GM13977 (cell line): ENCODE measurements at places on chromosomes 5 and 9.

DNA sequence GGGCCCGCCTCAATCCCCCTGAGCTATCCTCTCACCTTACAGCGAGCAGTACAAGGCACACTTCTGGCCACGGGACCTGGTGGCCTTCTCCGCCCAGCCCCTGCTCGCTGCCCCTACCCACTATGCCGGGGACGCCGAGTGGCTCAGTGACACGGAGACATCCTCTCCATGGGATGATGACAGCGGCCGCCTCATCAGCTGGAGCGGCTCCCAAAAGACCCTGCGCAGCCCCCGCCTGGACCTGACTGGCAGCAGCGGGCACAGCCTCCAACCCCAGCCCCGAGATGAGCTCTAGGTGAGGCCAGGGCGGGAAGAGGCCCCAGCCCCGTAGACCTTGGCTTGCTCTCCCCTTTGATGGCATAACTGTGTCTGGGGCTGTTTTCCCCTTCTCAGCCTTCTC lies 15.0 kb downstream of the CERCAM start:
- no peak for DNase-seq

DNA sequence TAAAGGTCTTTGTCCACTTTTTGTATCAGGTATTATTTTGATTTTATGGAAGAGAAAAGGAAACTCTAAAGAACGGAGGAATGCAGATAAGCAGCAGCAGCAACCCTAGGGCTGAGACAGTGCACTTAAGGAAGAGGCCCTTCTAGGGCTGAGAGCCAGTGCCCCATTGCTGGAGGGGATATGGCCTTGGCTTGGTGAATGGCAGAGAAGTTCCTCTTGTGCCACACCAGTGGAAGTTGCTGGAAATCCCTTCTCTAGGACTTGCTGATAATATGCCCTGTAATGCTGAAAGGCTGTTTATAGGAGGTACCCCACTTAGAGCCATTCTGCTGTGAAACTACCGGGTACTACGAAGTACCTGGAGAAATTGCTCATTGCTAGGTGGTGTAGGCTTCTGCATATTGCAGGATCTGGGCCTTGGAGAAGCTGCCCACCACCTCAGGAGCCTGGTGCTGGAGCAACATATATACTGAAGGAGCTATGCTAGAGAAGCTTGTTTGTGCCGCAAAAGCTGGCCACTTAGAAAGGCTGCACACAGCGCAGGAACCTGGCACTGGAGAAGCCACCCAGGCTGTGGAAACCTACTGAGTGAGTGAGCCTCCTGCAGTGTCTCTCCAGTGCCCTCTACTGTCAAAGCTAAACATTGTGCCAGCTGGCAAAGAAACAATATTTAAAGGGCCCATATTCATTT lies 9.6 kb upstream of the UBTD2 start:
- DNase-seq: peak; percentile 67

DNA sequence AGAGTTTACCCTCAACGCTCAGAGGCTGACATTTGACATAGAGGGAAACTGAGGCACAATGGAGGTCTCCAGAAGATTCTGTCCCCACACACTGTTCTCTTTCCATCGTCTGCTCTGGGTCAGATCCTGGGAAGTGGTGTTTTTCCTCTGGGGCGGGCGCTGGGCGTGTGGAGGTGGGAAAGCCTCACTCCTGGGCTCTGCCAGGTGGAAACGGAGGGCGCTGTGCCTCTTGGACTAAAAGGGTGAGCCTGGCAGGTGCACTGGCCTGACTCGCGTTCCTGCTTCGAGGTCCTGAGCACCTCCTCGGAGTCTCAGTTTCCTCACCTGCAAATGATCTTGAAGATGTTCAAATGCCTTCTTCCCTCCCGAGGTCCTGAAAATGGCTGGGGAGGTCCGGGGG lies 25.7 kb upstream of the FCN1 start:
- no peak for DNase-seq

GRCh38 chr9:123164285-123164684 lies 104.1 kb downstream of the STRBP start:
- peak; percentile 7 for DNase-seq

- DNase-seq: no peak
Measured at GRCh38 chr5:161778796-161779195, 69.1 kb upstream of the GABRA1 start.

GRCh38 chr5:55219770-55220169 lies 7.3 kb downstream of the MCIDAS start:
- no peak for DNase-seq

GRCh38 chr5:132456296-132456986 lies 34.1 kb downstream of the IRF1 start:
- peak; percentile 51 for DNase-seq

- peak; percentile 64 for DNase-seq
Measured at GRCh38 chr9:117411547-117411946, 3.3 kb downstream of the ASTN2 start.

- DNase-seq: no peak
Measured at GRCh38 chr5:122933956-122934355, 88.5 kb downstream of the SNX24 start.

DNA sequence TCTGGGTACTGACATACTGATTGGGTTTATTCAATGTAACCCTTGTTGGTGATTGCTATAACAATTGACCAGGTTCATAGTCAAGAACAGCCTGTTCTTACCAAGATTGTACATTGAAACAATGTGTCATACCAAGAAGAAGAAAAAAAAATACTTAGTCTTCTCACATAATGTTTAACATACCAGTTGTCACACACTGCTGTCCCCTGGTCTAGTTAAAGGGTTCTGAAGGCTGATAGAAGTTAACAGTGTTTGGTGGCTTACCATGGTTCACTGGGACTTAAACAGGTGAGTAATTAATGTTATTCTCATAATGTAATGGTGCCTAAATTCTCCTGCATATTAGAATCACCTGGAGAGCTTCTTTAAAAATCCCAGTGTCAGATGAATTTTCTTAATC lies 18.5 kb upstream of the CDC42SE2 start:
- no peak for DNase-seq

GRCh38 chr9:74760031-74760700 lies 127.6 kb downstream of the TRPM6 start:
- DNase-seq: no peak

DNA sequence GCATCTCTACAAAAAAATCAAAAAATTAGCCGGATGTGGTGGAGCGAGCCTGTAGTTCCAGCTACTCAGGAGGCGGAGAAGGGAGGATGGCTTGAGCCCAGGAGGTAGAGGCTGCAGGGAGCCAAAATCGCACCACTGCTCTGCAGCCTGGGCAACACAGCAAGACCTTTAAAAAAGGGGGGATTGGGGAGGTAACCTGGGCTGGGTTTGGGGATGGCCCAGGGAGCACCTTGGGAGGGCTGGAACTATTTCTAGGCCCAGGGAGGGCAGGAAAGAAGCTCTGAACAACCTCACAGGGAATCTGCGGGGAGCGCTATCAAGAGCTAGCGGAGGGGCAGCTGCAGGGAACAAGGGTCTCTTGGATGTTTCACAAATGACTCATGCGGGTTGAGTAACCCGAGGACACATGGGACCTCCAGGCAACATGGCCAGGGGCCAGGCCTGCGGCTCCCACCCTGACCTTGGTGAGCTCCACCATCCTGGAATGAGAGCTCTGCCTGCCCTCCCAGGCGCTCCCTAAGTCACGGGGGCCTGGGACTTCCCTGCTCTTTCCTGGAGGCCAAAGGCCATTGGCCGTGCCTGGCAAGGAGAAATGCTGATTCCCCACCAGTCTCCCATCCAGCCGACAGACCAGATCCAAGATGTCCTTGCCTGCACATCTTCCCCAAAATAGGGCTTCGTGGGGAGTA lies 23.4 kb downstream of the SARDH start:
- no peak for DNase-seq

- DNase-seq: no peak
Measured at GRCh38 chr9:110083866-110084265, 124.1 kb downstream of the C9orf152 start.

DNA sequence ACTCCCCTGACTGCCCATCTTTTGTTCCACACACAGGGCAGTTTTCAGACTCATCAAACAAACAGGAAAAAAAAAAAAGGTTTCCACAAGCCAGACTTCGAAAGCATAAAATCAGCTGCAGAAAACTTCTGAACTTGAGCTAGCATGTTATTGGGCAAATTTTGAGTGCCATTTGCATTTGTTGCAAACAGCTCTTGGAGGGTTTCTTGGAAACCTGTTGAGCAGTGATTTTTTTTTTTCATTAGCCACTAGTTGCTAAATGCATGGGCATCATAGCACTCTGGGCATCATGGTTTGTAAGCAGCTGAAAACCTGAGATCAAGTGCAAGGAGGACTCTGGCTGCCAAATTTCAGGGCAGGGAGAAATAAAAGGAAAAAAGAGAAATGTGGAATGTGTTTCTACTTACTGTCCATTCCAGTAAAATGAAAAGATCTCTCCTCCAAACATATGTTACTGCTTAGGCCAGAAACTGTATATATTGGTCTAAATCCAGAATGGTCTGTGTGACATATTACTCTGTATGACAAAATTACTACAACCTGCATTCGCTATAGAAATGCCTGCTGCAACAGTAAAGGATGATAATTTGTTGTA lies 85.2 kb upstream of the SMIM23 start:
- no peak for DNase-seq

DNA sequence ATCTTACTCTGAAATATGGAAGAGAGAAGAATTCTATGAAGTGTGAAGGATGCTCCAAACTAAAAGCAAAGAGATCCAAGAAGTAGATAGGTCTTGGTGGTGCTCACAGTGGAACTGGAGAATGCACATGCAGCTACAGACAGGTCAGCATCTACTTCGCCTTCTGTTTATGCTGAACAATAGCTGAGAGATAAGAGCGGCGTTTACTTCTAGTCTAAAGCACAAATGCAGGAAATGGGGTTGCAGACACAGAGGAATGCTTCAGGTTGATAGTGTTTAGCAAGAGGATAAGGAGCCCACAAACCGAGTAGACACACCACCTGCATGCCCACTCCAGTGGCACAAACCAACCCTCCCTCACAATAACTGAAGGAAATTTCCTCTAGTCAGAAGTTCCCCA lies 180.0 kb upstream of the RGMB start:
- no peak for DNase-seq

DNA sequence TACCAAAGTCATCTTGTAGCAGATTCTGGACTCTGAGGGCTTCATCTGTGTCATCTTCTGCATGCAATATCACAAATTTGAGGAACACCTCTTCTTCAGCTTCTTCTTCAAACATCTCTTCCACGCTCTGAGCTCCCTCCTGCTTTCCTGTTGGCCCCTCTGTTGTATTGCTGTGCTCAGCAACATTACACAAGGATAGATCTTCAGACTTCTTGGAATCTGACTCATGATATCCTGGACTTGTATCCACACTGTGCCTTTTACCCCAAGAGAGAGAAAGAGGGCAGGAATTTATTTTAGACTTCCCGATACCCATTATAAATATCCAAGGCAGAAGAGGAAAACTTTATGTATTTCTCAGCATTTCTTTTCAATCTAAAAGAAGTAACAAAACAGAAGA lies 21.3 kb downstream of the TICAM2 start:
- DNase-seq: no peak

- no peak for DNase-seq
Measured at GRCh38 chr9:116087751-116088194, 65.8 kb upstream of the PAPPA start.

GRCh38 chr5:9467199-9468059 lies 78.4 kb downstream of the SEMA5A start:
- no peak for DNase-seq

DNA sequence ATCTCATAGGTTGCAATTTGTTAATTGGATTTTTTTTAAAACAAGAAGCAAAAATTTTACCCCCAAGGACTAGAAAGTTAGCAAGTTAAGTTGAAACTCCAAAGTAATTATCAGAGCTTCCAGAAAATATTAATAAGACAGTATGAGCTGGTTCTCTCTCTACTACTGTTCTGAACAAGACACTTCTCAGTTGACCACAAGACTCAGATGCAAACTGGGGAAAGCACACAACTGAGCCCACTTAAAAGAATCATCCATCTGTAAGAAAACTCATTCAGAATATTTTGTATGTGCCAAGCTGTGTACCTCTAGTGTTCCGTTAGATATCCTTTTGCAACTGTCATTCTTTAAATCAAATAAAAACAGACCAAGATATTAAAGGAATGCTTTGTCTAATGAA lies 60.0 kb downstream of the MAP1B start:
- DNase-seq: peak; percentile 32

DNA sequence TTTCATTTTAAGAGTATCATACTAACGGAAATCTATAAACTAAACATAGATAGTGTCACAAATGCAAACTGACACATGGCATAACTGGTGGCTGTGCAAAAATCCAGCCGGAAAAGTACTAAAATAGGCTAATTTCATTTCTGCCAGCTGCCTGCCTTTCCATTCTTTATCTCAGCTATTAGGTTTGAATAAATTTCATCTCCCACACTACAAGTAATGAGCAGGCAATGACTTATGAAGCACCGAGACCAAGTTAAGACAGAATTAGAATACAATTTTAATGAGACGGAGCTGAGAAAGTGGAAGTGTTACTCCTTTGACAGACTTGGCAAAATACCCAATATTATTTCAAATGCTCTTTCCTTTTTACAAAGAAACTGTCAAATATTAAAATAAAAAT lies 258.8 kb upstream of the ZNF608 start:
- DNase-seq: no peak

- no peak for DNase-seq
Measured at GRCh38 chr5:1034421-1034905, 25.9 kb downstream of the NKD2 start.

GRCh38 chr5:15320871-15321270 lies 179.1 kb upstream of the FBXL7 start:
- DNase-seq: no peak

GRCh38 chr9:127846443-127847177 lies 7.8 kb downstream of the ENG start:
- no peak for DNase-seq

DNA sequence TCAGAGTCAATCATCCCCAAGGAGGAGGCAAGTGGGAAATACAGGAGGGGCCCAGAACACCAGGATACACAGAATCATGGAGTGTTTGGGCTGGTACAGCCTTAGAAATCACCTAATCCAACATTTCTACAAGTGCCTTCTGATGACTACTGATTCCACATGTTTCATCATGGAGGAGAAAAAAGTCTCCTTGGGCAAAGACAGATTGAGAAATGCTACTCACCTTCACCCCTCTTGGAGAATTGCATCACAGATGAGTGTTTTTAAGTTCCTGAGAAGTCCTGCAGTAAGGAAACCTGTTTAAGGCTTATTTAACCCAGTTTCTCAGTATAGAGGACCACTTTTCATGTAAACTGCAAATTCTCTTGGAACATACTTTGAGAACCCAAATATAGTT lies 2.2 kb upstream of the SLIT3 start:
- DNase-seq: no peak

- no peak for DNase-seq
Measured at GRCh38 chr9:19488721-19489120, 79.9 kb downstream of the ACER2 start.

- no peak for DNase-seq
Measured at GRCh38 chr5:149666212-149666852, 63.8 kb upstream of the PPARGC1B start.

DNA sequence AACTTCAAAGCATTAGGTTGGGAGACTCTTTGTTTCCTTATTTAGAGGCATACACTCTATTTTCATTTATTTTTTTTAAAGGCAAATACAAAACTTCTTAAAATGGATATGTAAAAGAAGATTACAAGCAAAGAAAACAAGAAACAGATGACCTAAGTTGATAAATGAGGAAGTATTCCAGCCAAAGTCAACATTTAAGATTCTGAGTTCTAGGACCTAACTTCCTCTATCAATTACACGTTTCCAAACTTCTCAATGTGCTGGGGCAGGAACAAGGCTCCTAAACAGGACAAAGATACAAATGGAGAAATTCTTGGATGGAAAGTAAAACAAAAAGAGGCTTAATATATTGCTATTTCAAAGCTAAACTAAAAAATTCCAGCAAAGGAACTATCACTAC lies 89.5 kb downstream of the TLE1 start:
- no peak for DNase-seq

- no peak for DNase-seq
Measured at GRCh38 chr9:131366761-131367401, 27.0 kb upstream of the PRRC2B start.
